K562 (cell line): ENCODE measurements at places on chromosomes 4 and X.
A peak's percentile ranks its signal among the peaks of the same experiment; 100 is the strongest.

DNA sequence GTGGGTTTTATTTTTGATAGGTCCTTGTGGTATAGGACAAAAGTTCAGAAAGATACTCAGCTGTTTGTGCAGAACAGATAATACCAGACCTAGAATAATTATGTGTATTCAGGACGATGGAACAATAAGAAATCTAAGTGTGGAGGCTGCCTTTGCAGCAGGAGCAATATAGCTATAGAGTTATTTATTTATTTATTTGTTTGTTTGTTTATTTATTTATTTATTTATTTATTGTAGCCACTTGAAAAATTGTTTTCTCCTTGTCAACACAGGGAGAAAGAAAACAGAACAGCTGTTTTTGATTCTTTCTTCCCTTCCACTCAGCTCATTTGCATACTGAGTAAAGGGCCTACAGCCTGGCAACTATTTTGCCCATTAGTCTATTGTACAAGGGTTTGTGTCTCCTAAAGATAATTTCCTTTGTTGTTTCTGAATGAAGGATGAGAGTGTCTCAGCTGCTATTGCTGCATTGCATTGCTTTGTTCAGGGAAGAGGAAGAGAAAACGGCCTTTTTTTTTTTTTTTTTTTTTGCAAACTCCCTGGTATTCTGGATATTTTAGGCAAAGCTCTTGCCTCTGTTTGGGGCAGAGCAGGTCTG lies 56.0 kb upstream of the ESX1 start:
- DNase-seq = no peak

DNA sequence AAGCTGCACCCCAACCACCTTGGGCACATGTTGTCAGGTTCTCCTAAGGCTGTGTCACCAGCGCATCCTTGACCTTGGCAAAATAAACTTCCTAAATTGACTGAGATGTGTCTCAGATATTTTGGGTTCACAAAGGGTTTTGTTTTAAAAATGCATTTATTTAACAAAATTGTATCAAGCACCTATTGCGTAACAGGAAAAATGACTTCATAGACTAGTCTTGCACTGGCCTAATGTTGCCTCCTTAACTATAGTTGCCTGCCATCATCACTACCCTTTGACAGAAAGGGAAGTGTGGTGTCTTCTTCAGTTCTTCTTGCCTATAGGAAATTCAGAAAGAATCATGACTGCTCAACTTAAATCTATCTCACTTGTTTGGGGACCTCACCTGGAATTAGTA lies 374.2 kb downstream of the SH2D1A start:
- DNase-seq = no peak

DNA sequence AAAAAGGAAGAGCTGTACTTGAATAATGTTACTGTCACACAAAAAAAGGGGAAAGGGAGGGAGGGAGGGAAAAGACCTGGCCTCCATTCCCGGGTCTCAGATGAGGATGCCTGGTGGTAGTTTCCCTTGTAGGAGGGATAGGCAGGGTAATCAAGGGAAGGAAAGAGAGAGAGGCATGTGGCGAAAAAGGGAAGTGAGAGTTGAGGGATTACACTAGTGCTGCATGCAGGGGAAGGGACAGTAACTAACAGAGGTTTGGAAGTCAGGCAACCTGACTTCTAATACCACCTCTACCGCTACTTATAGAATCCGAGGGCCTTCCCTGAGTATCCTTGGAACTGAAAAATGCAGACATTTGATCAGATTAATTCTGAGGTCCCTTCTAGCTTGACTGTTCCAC lies 821.7 kb upstream of the FTHL17 start:
- no peak for DNase-seq

GRCh38 chrX:20061855-20062254 lies 54.9 kb downstream of the MAP7D2 start:
- no peak for DNase-seq

DNA sequence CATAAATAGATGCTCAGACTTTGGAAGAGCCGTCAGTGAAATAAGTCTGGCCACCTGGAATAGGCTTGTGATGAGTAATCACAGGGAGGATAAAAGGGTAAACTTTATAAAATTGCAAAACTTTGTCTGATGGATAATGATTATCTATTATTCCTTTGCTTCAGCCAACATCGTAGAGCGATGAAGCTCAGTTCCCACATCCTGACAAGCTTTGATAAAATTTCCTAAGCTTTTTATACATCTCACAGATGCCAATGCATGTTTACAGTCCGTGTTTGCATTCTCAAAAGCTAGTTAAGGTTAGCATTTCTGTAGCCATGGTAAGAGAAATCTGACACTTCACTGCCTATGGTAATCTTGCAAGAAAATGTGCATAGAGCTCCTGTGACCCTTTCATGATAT lies 15.4 kb upstream of the UGDH start:
- DNase-seq = no peak

- peak; percentile 24 for DNase-seq
Measured at GRCh38 chrX:18377796-18378195, 23.3 kb upstream of the SCML2 start.

GRCh38 chr4:186798951-186799659 lies 75.4 kb upstream of the FAT1 start:
- no peak for DNase-seq

DNA sequence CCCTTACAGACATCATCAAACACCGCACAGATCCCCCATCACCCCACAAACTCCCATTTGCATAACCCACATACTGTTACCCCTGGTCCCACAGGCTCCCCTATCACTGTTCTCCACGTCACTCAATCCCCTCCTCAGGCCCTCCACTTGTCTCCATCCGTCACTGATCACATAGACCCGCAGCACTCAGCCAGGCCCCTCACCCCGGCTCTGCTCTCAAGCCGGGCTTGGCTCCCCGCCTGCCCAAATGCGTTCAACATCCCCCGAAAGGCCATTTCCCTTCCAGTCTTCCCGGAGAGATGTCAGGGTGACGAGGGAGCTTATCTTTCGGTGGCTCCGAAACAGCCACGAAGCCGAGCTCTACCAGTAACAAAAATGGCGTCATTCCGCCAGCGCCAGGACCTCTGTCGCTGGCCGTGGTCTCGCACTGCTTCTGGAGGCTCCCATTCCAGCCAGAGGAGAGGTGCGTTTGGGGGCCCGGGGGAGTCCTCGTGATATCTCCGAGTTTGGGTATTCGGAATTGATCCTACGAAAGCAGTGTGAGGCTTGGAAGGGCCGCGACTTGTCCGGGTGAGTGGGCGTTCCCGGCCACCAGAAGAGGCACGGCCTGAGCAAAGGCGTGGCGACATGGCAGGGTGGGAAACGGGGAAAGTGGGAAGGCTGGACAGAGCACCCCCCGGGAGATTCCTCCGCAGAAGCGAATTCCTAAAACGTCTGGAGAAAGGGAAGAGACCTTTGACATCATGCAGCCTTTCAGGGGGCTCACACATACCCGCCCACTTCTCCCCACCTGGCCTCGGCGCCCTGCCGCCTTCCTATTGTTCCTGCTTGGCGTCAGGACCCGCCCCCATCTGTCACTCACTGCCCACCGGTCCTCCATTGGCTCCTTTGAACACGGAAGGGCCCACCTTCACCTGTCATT lies at the start of gene ZNF630:
ZNF630 (minus strand) TSS at position 577 of the 922 bp plus-strand sequence. CDS start 4,754 bp downstream, outside the sequence.
- peak; percentile 44 for DNase-seq
